ENCODE measurements at places on chromosomes 13 and 19.

- DNase-seq = no peak
Observed at GRCh38 chr13:98406427-98406826, 170.5 kb downstream of the STK24 start.

- no peak for DNase-seq
Observed at GRCh38 chr19:14477418-14478112, 2.4 kb upstream of the PTGER1 start.

DNA sequence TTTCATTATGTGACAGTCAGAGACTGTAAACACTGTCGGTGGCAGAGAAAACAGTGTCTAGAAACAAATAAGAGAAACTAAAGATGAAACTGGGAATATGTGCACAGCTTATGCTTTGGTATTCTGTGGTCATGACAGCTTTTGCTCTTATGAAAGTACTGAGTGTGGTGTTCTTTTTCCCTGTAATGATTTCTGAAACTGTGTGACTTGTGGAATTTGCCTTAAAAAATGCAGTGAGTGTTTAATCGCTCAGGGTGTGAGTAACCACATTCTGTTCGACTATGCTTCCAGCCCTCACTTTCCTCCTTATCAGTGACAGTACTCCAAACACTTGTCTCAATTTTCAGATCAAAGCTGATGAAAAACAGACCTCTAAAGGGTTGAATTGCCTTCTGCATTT is 66.9 kb upstream of the DIAPH3 start:
- DNase-seq = no peak

DNA sequence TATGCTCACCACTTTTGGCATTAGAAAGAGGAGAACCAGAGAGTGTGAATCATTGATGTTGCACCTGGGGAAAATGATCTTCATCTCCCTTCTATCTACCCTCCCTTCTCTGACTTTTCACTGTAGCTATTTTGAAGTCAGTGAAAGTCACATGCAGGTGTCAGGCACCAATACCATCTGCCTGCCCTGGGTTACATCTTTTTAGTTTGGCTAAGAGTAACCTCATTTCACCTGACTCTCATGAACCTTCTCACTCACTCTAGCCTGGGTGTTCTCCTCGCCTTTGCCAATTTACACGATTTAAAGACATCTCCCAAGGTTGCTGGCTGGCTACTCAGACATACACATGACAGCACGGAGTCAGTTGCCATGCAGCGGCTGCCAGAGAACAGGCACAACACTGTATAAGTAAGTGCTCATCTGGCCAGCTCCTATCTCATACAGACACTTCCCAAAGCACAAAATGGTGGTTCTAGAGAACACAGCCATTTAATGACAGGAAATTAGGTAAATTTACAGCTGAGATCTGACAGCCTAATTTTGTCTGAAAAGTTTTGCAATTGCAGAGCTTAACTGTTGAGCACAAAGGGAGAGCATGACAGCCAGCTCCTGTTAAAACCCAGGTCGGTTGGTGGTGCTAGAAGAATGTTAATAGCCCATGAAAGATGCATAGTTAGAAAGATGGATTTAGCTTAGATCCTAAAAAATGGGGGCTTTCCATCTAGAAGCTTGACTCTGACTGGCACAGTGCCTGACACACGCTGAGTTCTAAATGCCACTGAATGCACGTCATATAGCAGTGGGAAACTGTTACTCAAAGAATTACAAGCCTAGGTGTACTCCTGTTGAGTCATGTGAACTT is 32.5 kb downstream of the LCP1 start:
- DNase-seq = no peak

GRCh38 chr19:39377373-39378362 is 13.2 kb downstream of the PAF1 start:
- no peak for DNase-seq

- DNase-seq = no peak
Observed at GRCh38 chr19:47381653-47382279, 32.7 kb downstream of the DHX34 start.

GRCh38 chr13:21526707-21527540 is 67.8 kb upstream of the ZDHHC20 start:
- DNase-seq = no peak

GRCh38 chr19:12665281-12665573 is 1.3 kb downstream of the MAN2B1 start:
- DNase-seq = peak; percentile 45

Measured in activated CD4-positive, alpha-beta T cell treated with anti-CD3 and anti-CD28 coated beads for 4 hours (primary cell).